Activated CD4-positive, alpha-beta T cell treated with anti-CD3 and anti-CD28 coated beads for 24 hours (primary cell): ENCODE measurements at places on chromosomes 6 and 20.
A peak's percentile ranks its signal among the peaks of the same experiment; 100 is the strongest.

DNA sequence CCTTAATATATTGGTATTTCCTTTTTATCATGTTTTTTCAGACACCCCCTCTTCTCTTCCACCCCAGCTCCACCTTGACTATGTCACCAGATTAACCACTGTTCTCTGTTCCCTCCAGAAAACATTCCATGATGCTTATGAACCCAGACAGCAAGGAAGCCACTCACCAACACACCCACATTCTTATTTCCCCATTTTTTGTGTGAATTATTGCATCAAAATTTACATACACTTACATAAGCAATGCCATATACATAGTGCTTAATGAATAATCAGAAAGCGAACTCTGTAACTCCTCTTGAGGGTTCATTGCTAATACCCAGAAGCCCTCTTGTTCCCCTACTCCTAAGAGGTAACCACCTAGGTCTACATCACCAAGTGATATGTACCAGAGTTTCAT is 182.3 kb upstream of the CDYL start:
- DNase-seq, result no peak

DNA sequence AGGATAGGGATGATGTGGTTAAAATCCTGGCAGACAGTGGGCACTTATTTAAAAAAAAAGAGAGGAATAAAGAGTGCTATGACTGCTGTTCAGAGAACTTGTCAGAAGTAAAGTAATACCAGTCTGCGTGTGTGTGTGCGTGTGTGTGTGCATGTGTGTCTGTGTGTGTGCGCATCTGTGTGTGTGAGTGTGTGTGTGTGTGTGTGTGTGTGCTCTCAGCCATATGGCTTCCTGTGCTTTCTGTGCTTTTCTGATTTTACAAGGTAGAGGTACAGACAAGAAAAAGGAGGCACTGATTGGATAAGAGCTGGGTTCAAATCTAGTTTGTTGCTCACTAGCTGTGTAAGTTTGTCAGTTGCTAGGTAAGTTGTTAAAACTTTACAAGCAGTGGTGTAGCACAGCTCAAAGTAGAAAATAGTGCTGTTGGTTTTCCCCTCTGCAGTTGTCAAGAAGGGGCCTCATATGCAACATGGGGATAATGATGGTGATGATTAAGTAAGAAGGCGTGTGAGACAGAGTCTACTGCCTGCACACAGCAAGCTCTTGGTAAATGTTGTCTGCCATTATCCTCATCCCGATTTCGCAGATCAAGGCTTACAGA is 155.3 kb upstream of the ZNF217 start:
- DNase-seq, result no peak

- no peak for DNase-seq
Observed at GRCh38 chr6:65064844-65065243, 642.2 kb downstream of the EYS start.

DNA sequence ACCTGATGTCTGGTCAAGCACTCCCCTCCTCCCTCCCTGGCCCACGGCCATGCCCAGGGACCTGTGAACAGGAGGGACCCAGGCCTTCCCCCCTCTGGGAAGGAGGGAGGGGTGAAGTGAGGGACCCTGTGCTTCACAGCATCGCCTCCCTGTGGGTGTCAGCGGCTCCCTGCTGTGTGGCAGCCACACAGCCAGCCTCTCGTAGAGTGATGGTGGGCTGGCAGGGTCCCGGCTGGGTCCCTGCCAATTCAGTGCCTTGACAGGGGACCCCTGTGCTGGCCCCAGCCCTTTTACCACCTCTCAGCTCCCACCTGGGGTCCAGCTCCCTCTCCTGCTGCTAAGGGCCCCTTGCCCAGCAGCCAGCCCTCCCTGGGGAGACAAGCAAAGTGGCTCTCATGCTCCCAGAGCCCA is 31.3 kb upstream of the GRM4 start:
- DNase-seq, result no peak

- no peak for DNase-seq
Observed at GRCh38 chr20:10946124-10946880, 272.5 kb upstream of the JAG1 start.

- no peak for DNase-seq
Observed at GRCh38 chr20:32035426-32035779, 16.6 kb upstream of the HCK start.

- DNase-seq, result no peak
Observed at GRCh38 chr6:96864216-96865054, 27.2 kb upstream of the GPR63 start.

DNA sequence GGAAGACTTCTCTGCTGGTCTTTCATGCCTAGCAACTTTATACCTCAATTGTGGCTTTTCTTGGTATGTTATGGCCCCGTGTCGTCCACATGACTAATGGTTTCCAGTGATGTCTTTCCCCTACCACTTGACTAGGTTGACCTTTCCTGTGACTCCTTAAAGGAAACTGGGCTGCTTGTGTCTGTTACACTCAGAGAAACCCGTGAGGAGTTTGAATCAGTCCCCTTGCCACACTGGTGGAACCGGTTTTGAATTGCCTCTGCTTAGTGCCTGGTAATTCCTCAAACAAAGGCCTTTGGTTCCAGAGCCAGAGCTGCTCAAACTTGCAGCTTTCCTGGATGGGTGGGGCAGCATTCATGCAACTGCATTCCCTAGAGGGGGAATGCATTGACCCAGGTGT is 21.9 kb downstream of the ECT2L start:
- no peak for DNase-seq

DNA sequence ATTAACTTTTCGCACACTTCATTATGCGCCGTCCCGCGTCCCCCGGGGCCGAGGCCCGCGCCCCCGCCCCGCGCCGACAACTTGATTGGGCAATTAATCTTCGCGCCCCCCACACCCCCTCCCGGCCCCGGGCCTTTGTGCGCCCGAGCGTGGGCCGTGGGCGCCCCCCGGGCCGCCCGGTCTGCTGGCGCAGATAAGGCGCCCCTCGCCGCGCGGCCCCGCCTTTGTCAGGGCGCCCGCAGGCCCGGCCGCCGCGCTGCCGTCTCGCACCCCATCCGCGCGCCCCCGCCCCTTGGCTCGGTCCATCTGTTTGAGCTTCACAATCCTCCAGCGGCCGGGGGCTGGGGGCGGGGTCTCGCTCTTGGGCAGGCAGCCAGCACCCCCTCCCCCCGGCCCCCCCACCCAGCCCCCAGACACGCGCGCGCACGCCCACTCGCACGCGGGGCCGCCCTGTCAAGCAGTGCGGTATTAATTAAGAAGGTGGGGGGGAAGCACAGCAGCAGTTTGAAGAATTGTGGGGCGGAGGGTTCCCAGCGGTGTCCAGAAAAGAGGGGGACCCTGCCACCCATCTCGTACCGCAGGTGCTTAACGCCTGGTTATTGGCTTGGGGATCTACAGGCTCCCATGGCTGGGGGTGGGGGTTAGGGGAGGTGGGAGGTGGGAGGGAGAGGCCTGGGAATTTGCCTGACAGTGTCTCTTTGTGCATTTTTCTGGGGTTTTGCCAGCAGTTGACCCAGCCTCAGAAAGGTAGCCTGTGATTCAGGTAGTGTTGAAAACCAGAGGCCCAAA is 34.6 kb upstream of the SCRT2 start:
- no peak for DNase-seq

GRCh38 chr20:26208296-26209091 is 511.8 kb upstream of the ZNF337 start:
- peak; percentile 10 for DNase-seq

DNA sequence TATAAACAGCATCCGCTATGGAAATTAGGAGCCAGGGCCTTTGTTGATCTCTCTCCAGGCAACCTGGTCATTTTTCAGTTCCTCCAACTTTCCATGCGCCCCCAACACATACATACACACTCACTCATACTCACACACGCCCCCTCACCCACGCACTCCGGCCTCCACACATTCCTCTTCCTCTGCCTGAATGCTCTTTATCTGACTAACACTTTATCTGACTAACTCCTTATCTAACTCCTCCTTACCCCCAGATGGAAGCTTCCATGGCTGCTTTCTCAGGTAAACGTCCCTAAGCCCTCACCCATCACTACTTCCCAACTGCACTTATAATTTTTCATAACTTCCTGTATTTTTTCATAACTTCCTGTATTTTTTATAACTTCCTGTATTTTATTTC is 17.4 kb downstream of the CASS4 start:
- peak; percentile 24 for DNase-seq

GRCh38 chr6:99613705-99614429 is 7.2 kb downstream of the PRDM13 start:
- no peak for DNase-seq

GRCh38 chr6:12418946-12419345 is 128.8 kb downstream of the EDN1 start:
- DNase-seq, result no peak

DNA sequence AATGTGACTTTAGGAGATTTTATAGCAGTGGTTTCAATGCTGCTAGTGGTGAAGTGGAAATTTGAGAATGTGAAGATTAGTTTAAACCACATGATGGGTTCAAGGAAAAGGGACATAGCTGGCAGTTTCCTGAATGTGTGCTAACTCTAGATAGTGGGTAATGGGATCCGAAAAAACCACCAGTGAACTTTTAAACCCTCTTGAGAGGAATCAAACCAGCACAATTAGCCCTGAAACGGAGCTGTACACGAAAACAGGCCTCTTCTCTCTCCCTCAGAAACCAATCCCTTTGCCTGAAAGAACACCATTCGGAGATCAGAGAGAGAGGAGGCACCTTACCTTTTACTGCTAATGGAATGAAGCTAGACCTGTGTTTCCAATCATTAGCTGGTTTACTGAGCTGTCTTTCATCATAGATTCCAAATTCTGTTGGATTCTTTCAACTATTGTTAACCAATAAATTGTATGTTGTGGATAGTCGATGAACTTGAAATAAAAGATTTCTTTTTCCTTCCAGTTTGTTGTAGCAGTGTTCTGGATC is 103.9 kb downstream of the AIG1 start:
- no peak for DNase-seq

DNA sequence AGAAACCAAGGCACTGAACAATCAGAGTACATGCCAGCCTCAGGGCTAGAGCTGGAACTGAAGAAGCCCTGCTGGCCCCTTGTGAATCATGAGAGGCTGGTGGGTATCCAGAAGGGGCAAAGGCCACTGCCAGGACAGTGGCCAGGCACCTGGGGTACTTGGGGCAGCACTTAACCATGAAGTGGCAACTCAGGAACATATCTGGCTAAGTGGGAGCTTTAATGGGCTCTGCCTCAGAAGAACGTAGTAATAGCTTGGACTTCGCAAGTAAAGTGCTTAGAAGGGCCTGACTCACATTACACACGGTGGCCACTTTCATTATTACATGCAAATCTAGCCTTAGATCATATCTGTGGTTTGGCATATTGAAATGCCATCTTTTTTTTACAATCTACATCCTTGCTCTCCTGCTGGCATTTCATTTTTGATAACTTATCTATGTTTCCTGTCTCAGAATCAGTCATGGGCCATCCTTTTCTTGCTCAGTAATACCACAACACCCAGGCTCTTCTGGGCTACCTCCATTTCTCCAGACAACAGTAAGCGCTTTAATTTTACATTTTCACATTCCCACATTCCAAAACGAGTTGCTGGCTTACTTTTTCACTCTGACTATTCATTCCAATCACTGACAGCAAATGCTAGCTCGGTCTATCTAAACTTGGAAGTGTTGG is 21.6 kb downstream of the NAPB start:
- DNase-seq, result no peak

DNA sequence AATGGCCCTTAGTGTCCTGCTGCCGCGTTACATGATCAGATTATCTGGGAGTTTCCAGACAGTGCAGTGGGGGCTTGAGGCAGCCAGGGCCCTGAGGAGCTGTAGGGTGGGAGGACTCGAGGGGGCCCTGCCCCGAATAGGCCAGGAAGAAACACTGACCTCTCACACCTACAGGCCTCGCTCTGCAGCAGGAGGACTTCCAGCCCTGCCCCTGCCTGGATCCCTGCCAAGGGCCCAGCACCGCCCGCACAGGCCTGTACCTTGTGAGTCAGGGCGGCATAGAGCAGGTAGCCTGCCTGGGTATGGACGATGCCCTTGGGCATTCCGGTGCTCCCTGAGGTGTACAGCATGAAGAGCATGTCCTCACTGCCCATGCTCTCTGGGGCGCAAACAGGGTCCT is 30.1 kb upstream of the APMAP start:
- no peak for DNase-seq

GRCh38 chr20:32670773-32671455 is 2.8 kb downstream of the C20orf203 start:
- DNase-seq, result no peak

DNA sequence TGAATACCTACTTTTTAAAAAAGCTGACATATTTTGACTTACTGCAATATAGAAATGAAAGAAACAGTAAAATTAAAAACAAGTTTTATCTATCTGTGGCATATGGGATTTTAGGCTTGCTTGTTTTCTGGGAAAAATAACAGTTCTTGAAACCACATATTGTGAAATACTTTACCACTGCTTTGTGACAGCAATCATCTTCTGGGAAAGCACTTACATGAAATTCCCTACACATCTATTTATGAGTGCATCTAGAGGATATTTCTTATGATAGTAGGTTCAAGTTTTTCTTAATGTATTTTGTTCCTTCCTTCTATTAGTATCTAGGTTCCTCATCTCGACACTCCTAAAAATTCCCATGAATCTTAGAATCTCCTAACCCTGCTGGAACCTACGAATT is 75.2 kb downstream of the STXBP5 start:
- no peak for DNase-seq

GRCh38 chr6:40907198-40907701 is 131.8 kb downstream of the UNC5CL start:
- DNase-seq, result no peak

DNA sequence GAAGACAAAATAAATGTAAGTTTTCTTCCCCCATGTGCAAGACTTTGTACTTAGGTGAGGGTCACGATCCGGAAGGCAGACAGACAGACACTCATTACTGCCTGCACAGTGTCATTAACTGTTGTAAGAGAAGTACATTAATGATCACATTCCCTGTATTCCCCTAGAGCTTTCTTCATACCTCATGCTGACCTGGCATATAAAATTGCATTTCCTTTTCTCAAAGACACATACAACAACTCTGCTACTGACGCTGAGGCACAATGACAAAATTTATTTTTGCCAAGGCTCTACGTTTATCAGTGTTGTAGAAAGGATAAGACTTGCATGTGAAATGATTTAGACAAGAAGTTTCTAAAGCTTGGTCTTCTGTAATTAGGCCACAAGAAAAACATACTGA is 3.0 kb upstream of the SYCP2 start:
- DNase-seq, result no peak
